MCF 10A (cell line): ENCODE measurements at places on chromosomes 5 and 9.

DNA sequence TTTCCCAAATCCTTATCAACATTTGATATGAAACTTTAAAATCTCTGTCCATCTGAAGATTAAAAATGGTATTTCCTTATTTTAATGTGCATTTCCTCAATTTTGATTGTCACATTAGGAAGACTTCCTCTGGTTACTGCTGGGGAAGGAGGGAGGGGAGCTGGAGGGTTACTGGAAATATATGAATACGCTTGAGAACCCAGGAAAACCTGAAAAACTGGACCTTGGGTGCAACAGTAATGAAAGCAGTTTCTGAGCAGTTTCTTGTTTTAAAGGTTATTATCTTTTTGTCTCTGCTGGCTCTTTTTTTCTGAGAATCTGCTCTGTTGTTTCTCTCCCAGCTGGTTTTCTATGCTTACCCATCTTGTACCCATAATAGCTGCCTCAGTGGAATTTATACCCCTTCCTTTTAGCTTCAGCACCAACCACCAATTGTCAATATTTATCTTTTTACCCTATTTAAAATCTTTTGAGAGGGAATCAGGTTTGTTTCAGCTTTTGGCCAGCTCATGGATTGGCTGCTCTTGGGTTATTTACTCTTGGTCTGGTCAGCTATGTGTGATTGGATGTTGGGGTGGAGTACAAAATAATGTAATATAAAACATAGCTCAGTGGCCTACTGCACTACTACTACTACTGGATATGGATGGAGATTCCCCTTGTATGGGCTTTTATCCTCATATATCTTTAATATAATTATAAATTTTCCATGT, 67.4 kb downstream of the UNC13B start:
- no peak for DNase-seq
- no peak overlapping the region for H3K4me3 ChIP-seq
- peaks cover 6% of the 10 kb centered on the region for H3K36me3 ChIP-seq
- H3K27me3 ChIP-seq, result no peaks in the 10 kb centered on the region

DNA sequence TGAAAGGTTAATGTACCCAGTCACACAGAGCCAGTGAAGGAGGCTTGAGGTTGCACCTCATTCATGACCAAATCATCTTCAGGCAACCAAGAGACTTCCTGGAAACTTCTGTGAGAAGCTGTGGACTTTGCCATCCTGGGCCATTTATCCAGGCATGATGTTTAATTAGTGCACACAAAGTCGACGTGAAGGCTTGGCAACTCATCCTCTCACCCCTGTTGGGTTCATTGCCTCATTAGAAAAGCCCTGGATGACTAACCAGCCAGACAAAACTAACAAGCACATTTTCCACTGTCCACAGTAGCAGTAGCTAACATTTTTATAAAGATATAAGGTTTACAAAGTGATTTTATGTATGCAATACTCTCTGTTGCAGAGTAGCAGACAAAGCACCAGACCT, 65.7 kb upstream of the ZNF462 start:
- no peak overlapping the region for H3K27ac ChIP-seq
- H3K4me3 ChIP-seq, result no peak overlapping the region
- peak; percentile 57 for DNase-seq

DNA sequence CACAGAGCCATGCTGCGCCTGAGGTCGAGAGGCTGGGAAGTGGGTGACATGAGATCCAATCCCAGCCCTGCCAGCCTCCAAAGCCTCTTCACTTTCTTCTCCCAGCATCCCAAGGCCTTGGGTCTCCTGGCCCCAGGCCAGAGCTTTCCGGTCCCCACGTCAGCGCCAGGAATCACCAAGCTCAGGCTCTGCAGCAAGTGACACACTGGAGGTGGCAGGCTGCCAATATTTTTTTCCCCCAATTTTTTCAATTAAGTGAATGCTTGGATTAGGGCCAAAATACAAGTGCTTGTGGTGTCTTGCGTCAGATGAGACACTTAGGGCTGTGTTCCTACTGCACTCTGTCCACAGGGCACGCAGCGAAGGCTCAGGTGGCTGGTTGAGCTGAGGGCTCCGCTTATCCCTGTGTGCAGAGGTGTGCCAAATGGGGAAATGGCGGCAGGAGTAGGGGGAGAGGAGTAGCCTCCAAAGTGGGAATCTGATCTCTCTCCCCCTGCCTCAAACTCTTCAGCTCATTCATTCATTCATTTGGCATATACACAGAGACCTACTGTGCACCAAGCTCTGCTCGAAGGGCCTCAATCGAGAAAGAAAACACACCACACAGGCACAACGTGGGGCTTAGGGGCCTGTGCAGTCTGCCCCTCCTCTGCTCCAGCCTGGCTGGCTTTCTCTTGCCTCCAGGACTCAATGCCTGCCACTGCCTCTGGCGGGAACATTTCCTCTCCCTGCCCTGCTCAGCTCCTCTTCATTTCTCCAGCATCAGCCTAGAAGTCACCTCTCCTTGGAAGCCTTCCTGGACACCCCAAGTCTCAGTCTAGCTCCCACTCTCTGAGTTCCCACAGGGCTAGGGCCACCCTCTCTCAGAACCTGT, 16.6 kb downstream of the SH3PXD2B start:
- H3K36me3 ChIP-seq, result peaks cover 7% of the 10 kb centered on the region
- peak; percentile 98 for DNase-seq
- no peaks in the 10 kb centered on the region for H3K27me3 ChIP-seq
- no peak overlapping the region for H3K27ac ChIP-seq
- peaks cover 18% of the 10 kb centered on the region for H3K4me1 ChIP-seq

GRCh38 chr5:133605323-133605722, 7.0 kb downstream of the FSTL4 start:
- no peak overlapping the region for H3K4me3 ChIP-seq
- no peak for DNase-seq
- H3K4me1 ChIP-seq, result no peaks in the 10 kb centered on the region
- peaks cover 75% of the 10 kb centered on the region for H3K27me3 ChIP-seq
- no peaks in the 10 kb centered on the region for H3K36me3 ChIP-seq

DNA sequence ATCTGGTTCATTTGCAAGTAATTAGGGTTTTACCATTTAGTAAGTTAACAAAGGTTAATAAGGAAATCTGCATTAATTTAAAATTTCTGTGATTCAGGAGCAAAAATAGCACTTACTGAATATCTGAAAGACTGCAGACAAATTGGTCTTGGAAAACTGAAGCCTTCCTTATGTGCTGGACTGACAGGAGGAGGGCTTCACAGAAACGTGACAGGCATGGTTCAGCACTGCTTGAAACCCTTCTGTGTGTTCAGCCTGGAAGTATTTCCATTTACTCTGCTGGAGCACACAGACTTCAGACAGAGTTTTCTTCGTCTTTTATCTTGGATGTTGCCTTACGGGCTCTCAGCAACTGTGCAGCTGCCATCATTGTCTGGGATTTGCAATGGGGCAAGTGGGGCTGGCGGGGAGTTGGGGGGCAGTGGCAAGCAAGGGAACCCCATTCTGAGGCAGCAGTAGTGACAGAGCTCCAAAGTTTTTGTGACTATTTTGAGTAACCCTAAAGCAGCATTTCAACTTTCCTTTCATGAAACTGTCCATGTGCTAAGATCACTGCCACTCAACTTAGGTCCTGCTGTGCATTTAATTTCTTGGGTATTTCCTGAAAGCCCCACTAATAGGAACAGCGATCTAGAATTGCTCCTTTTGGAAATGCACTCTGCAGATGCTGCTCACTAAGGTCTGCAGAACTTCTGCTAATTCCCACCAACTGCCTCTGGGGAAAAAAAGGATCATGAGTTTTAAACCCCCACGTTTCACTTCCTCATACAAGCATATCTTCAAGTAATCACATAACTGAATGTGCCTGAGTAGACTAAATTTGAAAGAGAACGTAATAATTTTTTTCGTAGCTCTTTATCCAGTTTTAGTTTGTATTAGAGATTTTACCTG, 56.6 kb downstream of the KCNN2 start:
- DNase-seq, result no peak
- no peak overlapping the region for H3K27ac ChIP-seq
- no peaks in the 10 kb centered on the region for H3K36me3 ChIP-seq
- H3K27me3 ChIP-seq, result peaks cover 57% of the 10 kb centered on the region

DNA sequence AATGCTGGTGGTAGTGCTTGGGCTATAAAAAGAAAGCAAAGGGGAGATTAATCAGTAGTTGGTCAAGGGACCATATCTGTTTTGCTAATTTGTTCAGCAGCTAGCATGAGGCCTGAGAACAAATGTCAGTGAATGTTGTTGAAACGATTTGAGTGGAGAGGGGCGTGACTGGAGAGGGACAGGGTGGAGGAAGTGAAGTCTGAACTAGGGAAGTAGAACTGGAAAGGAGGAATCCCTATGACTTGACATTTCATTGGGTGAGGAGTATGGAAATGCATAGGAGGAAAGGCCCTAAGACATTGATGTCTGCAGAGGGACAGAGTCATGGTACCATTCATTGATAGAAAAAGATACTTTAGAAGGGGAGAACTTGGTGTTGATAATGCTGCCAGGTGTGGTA, 19.7 kb downstream of the TLE4 start:
- H3K27ac ChIP-seq, result no peak overlapping the region
- peaks cover 1% of the 10 kb centered on the region for H3K36me3 ChIP-seq
- peaks cover 9% of the 10 kb centered on the region for H3K4me1 ChIP-seq
- no peak overlapping the region for H3K4me3 ChIP-seq
- DNase-seq, result no peak
- H3K27me3 ChIP-seq, result no peaks in the 10 kb centered on the region

- H3K36me3 ChIP-seq, result no peaks in the 10 kb centered on the region
- H3K4me1 ChIP-seq, result peaks cover 19% of the 10 kb centered on the region
- DNase-seq, result no peak
- no peak overlapping the region for H3K27ac ChIP-seq
- no peaks in the 10 kb centered on the region for H3K27me3 ChIP-seq
Observed at GRCh38 chr5:34496701-34497469, 159.2 kb upstream of the RAI14 start.

- peaks cover 3% of the 10 kb centered on the region for H3K36me3 ChIP-seq
- DNase-seq, result no peak
- no peak overlapping the region for H3K27ac ChIP-seq
- no peaks in the 10 kb centered on the region for H3K27me3 ChIP-seq
- H3K4me3 ChIP-seq, result no peak overlapping the region
- H3K4me1 ChIP-seq, result no peaks in the 10 kb centered on the region
Observed at GRCh38 chr9:33306037-33306436, 15.7 kb downstream of the NFX1 start.

DNA sequence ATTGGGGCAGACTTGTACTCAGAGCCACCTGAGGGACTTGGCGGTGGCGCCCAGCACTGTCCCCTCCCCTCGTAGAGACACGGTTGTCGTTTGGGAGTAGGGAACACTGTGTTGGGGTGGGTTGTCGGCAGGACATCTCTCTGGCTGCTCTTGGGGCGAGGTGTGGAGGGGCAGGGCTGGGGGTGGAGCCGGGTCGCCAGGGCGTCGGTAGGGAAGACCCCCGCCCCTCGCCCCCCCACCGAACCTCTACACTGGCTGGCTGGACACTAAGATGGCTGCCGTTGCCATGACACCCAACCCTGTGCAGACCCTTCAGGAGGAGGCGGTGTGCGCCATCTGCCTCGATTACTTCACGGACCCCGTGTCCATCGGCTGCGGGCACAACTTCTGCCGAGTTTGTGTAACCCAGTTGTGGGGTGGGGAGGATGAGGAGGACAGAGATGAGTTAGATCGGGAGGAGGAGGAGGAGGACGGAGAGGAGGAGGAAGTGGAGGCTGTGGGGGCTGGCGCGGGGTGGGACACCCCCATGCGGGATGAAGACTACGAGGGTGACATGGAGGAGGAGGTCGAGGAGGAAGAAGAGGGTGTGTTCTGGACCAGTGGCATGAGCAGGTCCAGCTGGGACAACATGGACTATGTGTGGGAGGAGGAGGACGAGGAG, 778 bp downstream of the TRIM41 start:
- no peaks in the 10 kb centered on the region for H3K27me3 ChIP-seq
- H3K4me1 ChIP-seq, result peaks cover 26% of the 10 kb centered on the region
- peaks cover 50% of the 10 kb centered on the region for H3K36me3 ChIP-seq
- H3K4me3 ChIP-seq, result peak overlapping the region; percentile 91
- H3K27ac ChIP-seq, result peak overlapping the region; percentile 91

GRCh38 chr5:127409246-127409917, 108.1 kb upstream of the PRRC1 start:
- H3K27me3 ChIP-seq, result no peaks in the 10 kb centered on the region
- DNase-seq, result no peak
- no peak overlapping the region for H3K4me3 ChIP-seq
- H3K27ac ChIP-seq, result no peak overlapping the region
- H3K4me1 ChIP-seq, result no peaks in the 10 kb centered on the region

GRCh38 chr5:73442996-73443627, 5.5 kb downstream of the FOXD1 start:
- H3K36me3 ChIP-seq, result peaks cover 14% of the 10 kb centered on the region
- no peaks in the 10 kb centered on the region for H3K27me3 ChIP-seq
- no peak overlapping the region for H3K27ac ChIP-seq
- DNase-seq, result no peak

GRCh38 chr9:91056486-91056885, 254.9 kb downstream of the SYK start:
- peaks cover 15% of the 10 kb centered on the region for H3K36me3 ChIP-seq
- H3K4me1 ChIP-seq, result peaks cover 44% of the 10 kb centered on the region
- no peak for DNase-seq
- no peaks in the 10 kb centered on the region for H3K27me3 ChIP-seq
- no peak overlapping the region for H3K4me3 ChIP-seq

GRCh38 chr5:148939676-148940075, 113.3 kb downstream of the ADRB2 start:
- no peak overlapping the region for H3K4me3 ChIP-seq
- peaks cover 6% of the 10 kb centered on the region for H3K36me3 ChIP-seq
- no peak overlapping the region for H3K27ac ChIP-seq
- no peaks in the 10 kb centered on the region for H3K27me3 ChIP-seq
- DNase-seq, result peak; percentile 27

DNA sequence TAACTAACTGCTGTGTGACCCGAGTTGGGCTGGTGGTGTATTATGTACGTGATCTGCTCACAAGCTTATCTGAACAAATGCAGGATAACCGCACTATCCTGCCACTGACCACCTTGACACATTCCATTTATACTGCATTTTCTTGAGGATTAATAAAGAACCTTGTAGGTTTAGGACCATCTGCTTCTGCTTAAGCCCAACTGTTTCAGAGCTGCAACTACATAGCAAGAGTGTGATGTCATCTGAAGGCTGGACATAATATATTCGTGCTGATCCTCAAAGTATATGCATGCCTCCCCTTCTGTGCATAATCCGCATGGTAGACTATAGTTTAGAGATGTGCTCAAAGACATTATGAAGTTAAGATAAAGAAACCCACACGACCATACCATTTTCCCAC, 435.9 kb downstream of the BNC2 start:
- no peak overlapping the region for H3K27ac ChIP-seq
- H3K4me1 ChIP-seq, result no peaks in the 10 kb centered on the region
- no peak overlapping the region for H3K4me3 ChIP-seq
- no peaks in the 10 kb centered on the region for H3K36me3 ChIP-seq
- DNase-seq, result no peak

GRCh38 chr9:128099231-128099931, 28.1 kb downstream of the PTGES2 start:
- peaks cover 24% of the 10 kb centered on the region for H3K36me3 ChIP-seq
- H3K27me3 ChIP-seq, result no peaks in the 10 kb centered on the region
- H3K4me1 ChIP-seq, result peaks cover 12% of the 10 kb centered on the region
- DNase-seq, result no peak
